M059J (cell line): ENCODE measurements at places on chromosomes 12 and 14. TPM values are rescaled to one million over a fixed set of nuclear protein-coding genes. Genes with fewer than 3 reads are reported as not detected.

Gene SELPLG
- 0.42 and 0.79 TPM in 2 replicates for total RNA-seq

Gene DNAH10
- total RNA-seq, result not detected in 2 replicates

Gene SERPINA5
- 0.05 TPM in 1 of 2 replicates, not detected in the other for total RNA-seq

DNA sequence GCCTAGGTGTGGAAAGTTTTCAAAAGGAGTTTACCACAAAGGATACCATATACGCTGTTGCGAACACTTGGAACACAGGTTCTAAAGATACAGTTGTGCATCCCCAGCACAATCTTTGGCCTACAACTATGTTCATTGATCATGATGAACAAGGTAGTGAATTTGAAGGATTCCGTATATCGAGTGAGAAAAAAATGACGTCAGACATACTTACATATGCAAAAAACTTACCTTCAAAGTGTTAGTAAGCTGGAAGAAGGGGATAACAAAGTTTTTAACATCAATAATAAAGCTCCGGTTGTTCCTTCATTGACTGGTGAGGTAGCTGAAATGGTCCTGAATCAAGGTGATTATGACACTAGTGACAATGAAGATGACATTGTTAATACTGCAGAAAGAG is 133.9 kb upstream of the PDE3A start:
- DNase-seq, result no peak

GRCh38 chr14:80575763-80576162 is 364.5 kb upstream of the DIO2 start:
- no peak for DNase-seq

- peak; percentile 66 for DNase-seq
Measured at GRCh38 chr12:99911967-99912366, 72.8 kb downstream of the ANKS1B start.
